ENCODE measurements at places on chromosomes 4 and X.

DNA sequence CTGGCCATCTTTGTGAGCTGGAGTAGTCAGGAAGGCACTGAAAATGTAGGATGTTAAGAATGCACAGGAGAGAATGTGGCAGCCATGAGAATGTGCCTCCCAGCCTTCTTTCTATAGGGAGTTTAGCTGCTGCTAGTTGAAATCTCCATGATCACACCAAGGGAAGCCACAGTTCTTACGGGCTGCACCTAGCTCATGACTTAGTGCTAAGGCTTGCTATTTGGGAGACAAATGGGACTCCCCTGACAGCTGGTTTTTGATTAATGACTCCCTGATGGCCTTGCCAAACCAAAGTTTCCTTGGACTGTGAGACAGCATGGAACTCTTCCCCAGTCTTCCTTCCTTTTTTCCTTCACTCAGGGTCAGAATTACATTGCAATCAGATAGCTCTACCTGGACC, 9.2 kb downstream of the CTSO start:
- DNase-seq, result no peak

- DNase-seq, result no peak
These were observed 14.5 kb downstream of the WDFY3 start for GRCh38 chr4:84952004-84952403.

DNA sequence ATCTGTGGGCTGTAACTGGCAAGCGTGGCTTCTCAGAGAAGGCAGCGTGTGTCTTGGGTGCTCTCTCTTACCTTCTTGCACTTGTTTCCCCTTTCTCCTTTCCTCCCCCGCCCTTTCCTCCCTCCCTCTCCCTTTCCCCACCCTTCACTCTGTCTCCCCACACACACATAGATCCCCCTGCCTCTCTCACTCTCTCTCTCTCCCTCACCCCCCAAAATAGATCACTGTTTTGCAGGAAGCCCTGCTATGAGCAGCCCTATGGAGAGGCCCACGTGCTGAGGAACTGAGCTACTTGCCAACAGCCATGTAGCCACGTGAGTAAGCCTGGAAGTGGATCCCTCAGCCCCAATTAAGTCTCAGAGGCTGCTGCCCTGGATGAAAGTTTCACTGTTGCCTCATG, 4.3 kb upstream of the PNMA6E start:
- no peak for DNase-seq

DNA sequence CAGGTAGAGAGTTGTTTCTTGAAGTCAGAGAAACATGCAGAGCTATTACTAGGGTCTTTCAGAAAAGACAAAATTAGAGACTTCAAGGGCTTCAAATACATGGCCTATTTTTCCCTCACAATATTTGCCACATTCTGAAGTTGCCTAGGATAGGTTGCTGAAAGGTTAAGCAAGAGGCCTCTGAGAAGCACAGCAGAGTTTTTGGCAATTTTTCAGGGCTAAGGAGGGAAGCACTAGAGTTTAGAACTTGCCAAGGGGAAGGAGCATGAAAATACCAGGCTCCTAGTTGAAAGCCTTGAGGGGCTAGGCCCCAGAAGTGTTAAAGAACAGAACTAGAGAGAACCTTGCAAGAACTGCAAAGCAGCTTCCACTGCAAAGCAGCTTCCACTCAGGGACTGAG, 86.4 kb downstream of the ANAPC10 start:
- no peak for DNase-seq

- DNase-seq, result no peak
These were observed 43.0 kb upstream of the HMX1 start for GRCh38 chr4:8914461-8915171.

- no peak for DNase-seq
These were observed 147.3 kb downstream of the PCDH7 start for GRCh38 chr4:30867427-30867826.

DNA sequence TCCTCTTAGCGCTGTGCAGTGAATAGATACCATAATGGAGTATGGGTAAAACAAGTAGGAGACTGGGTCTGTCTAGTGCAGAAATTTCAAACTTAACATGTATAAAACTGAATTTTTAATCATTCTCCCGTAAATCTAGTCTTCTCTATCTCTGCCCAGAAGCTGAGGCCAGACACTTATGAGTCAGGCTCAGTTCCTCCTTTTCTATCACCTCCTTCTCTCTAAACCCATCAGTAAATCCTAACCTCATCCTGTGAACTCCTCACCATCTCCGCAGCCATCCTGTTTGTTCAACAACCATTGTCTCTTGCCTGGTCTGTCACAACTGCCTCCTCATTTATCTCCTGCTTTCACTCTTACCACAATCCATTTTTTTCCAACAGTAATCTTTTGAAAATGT, 19.8 kb upstream of the SGMS2 start:
- DNase-seq, result no peak

DNA sequence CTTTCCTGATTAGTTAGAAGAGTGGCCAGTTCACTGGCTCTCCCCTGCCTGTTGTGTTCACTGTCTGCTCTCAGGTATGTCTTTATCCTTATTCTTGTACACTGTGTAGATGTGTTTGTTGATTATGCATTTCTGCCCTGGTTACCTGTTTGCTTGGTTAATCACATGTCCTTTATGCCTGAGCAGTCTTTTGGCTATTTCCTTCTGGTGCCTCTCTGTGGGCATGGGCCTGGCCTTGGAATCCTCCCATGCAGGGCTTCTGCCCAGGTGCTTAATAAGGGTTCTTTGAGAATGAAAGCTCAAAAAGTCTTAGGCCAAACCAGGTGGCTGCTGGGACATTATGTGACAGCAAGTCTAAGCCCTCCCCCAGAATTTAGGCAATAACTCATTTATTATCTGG, 26.5 kb downstream of the OTUD6A start:
- DNase-seq, result no peak

GRCh38 chr4:141497627-141498026, 138.8 kb upstream of the IL15 start:
- no peak for DNase-seq

GRCh38 chrX:53435997-53436396, 1.8 kb upstream of the HSD17B10 start:
- no peak for DNase-seq

- no peak for DNase-seq
These were observed 24.8 kb upstream of the PTPN13 start for GRCh38 chr4:86569103-86569870.

GRCh38 chrX:15672881-15673280, 8.3 kb upstream of the CLTRN start:
- DNase-seq, result no peak

DNA sequence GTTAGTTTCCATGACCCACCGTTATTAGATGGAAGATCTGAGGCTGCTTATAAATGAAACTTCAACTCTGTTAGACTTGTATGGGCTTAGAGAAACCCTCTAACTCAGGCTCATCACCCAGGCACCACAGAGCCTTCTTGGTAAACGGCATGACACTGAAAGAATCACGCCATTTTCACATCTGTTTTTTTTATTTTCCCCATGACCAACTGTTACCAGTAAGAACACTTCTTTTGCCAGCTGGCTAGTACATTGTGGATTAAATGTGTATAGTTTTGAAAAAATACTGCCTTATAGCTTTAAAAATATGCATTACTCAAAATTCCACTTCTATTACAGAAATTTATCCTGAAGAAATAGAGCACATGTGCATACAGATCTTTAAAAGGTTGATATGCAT, 48.0 kb upstream of the APELA start:
- no peak for DNase-seq

- no peak for DNase-seq
These were observed 86.8 kb downstream of the DIAPH2 start for GRCh38 chrX:96771486-96771885.

DNA sequence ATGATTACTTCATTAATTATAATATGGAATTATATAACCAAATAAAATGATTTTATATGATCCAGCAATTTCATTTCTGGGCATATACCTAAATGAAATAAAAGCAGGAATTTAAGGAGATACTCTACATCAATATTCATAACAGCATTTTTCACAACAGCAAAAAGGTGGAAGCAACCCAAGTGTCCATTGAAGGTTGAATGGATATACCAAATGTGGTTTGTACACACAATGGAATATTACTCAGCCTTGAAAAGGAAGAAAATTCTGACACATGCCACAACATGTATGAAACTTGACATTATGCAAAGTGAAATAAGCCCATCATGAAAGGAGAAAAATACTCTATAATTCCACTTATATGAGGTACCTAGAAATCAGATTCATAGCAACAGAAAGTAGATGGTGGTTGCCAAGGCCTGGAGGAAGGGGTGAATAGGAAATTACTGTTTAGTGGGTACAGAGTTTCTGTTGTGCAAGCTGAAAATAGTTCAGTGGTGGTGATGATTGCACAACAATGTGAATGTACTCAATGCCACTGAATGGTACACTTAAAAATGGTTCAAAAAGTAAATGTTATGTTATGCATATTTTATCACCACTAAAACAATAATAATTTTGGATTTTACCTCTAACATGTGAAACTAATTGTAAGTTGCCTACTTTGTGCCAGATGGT, 471.5 kb downstream of the SPRY1 start:
- DNase-seq, result no peak

DNA sequence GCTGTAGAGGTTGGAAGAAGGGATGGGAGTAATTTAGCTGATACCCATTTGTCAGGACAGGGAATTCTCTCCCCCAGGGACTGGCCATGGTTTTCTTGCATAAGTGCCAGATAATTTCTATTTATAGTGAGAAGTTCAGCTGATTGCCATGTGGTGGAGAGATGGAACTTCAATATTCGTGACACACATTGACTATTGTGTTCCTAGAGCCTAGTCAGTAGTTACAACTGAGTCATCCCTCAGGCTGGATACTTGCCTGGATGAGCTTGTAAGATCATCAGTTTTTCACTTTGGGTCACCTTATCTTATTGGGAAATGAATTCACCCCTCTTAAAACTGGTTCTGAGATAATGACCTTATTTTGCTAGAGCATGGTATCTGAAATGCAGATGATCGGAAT, 32.2 kb downstream of the CFAP299 start:
- no peak for DNase-seq

- no peak for DNase-seq
These were observed 264.3 kb downstream of the NPFFR2 start for GRCh38 chr4:72295966-72296557.

- DNase-seq, result no peak
These were observed 330.4 kb upstream of the NWD2 start for GRCh38 chr4:36914106-36914505.

DNA sequence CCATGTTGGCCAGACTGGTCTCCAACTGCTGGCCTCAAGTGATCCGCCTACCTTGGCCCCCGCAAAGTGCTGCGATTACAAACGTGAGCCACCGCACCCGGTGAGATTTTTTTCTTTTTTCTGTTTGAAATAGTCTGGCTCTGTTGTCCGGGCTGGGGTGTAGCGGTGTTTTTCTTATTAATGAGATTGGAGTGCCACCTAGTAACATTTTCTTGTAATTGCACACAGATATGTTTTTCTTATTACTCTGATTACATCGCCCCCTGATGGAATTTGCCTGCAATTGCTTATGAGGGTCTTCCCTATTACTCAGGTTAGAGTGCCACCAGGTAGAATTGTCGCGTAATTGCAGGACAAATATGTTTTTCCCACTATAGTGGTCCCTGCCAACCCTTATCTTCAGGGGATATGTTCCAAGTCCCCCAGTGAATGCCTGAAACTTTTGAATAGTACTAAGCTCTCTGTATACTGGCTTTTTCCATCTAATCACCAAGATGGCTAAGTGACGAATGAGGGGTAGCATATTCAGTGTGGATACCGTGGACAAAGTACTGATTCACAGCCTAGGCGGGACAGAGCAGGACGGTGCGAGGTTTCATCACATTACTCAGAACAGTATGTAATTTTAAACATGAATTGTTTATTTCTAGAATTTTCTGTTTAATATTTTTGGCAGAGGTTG, 8.6 kb upstream of the PDHA1 start:
- DNase-seq, result peak; percentile 46

GRCh38 chrX:45750639-45751038, 550.0 kb upstream of the DIPK2B start:
- no peak for DNase-seq

- DNase-seq, result no peak
These were observed 283.6 kb downstream of the GALNTL6 start for GRCh38 chr4:172096786-172097185.

GRCh38 chr4:48853604-48854394, 22.9 kb downstream of the OCIAD1 start:
- DNase-seq, result no peak

- no peak for DNase-seq
These were observed 677.2 kb upstream of the INTU start for GRCh38 chr4:126955292-126956183.

GRCh38 chr4:107792711-107793110, 32.0 kb upstream of the SGMS2 start:
- no peak for DNase-seq

- DNase-seq, result no peak
These were observed 45.3 kb upstream of the PGRMC1 start for GRCh38 chrX:119190831-119191230.

- DNase-seq, result no peak
These were observed 8.9 kb downstream of the CCNA2 start for GRCh38 chr4:121814756-121815155.

GRCh38 chr4:41751449-41752061, 3.0 kb upstream of the PHOX2B start:
- DNase-seq, result no peak

DNA sequence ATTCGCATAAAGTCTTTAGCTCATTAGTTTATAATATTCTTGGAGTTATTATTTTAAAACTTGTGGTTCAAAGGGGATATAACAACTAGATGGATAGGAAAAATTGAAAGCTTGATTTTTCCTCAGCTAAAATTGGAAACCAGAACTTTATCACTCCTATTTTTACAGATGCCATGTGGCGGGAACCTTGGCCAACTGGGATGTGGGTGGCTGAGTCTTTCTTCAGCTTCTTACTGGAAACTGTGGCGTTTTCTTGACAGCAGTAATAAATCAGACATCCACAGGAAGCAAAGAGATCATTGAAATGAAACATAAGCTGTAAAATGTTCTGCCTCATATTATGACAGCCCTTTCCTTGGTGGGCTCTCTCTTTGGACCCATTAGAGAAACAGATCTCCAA, 84.1 kb downstream of the SPATA18 start:
- no peak for DNase-seq

- no peak for DNase-seq
These were observed 305.9 kb downstream of the ADGRL3 start for GRCh38 chr4:61505773-61506685.

DNA sequence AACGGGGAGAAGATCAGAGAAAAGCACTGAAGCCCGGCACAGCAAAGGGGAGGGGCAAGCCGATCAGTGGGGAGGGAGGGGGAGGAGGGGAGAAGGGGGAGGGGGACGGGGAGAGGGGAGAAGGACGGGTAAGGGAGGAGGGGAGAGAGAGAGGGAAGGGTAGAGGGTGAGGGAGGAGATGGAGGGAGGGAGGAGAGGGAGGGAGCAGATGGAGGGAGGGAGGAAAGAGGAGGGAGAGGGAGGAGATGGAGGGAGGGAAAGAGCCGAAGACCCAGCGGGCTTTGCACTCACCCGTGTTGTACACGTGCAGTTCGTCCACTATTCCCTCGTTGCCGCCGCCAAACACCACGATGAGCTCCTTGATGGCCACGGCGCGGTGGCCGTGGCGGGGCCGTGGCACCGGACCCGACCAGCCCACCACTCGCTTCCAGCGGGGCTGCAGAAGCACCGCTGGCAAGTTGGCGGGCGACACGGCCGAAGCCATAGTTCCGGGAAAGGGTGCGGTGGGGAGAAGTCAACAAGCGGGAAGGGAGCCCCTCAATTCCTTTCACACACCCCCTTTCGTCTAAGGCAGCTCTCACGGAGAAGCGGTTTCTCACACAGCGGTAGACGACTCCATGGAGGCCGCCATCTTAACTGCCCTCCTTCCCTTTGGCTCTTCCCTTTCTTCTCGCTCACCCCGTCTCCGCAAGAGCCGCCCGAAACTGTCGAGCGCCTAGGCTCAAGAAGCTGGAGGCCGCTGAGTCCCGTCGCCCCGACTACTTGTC, 1.1 kb downstream of the HCFC1 start:
- DNase-seq, result peak; percentile 90

- no peak for DNase-seq
These were observed 305.7 kb downstream of the DHX15 start for GRCh38 chr4:24278693-24279092.
